ENCODE measurements at places on chromosomes 2 and 18.

GRCh38 chr18:66316701-66317100, 287.2 kb downstream of the CDH19 start:
- no peak for DNase-seq

- DNase-seq: peak; percentile 47
These were observed 40.4 kb downstream of the TMEM18 start for GRCh38 chr2:636641-637405.

DNA sequence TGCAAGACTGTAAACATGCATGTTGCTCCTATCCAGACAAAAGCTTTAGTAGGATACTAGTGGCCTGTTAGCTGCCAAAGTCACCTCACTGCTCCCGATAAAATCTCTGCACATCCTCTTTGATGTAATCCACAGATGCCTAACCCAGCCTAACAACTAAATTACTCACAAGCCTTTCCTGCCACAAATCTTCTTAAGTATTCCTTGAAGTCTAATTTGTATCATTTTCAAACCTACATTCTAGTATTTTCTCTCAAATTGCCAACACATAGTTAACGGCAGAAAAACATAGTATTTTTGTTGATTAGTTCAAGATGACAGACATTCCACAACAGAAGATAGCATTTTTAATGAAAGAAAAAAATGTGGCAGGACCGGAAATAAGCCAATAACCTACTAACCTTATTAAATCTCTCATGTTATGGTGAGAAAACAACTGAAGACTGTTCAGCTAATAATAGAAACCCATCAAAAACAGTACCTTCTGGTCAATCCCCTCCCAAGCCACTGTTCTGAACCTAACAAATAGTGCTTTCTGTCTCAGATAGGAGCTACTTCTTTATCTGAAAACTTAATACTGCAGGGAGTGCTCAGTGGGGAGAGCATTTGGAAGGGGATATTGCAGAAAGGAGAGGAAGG, at the start of gene MPP4:
MPP4 (minus strand) TSS at position 57 of the 639 bp plus-strand sequence. CDS start 4,690 bp downstream, outside the sequence.
- no peak for DNase-seq

GRCh38 chr2:143903172-143903856, 616.6 kb downstream of the ZEB2 start:
- no peak for DNase-seq

DNA sequence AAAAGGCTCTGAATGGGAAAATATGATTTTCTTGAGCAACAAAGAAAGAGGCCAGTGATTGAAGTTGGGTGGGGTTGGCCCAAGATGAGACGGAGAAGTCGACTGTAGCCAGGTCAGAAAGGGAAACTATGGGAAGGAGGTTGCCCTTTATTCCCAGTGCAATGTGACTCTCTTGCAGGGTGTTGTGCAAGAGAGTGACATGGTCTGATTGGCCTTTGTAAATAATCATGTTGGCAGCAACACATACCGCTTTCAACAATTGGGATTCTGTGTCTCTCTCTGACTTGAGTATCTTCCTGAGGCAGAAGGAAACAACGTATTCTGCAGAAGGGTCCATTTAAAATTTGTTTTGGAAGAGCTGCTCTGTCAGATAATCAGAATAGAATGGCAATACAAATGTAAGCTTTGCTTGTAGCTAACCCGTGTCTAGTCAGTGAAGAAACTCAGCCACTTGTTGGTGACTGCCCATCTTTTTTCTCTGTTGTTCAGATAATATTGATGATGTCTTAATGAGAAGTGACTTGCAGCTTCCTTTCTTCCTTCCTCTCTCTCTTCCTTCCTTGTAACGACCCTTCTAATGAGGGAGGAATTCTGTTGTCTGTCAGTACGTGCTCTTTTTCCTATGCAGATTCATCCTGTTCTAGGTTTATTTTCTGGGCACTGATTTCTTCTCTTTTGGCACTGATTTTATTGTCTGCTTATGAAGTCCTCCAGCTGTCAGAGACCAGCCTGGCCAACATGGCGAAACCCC, 311.0 kb upstream of the FAM98A start:
- no peak for DNase-seq

DNA sequence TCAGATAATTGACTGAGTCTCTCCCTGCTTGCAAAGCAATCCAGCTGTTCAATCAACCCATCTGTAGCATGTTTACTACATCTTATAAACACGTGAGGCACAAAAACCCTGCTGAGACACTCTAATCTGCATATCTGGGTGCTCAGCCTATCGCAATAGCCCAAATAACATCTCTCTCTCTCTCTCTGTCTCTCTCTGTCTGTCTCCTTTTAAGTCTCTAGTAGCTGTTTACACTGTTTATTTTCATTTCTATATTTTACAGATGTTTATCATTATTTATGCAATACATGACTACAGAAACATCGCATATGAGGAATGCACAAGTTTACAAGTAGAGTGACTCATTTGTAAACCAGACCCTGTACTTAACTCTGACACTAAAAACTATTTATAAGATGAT, 422.1 kb upstream of the DSEL start:
- DNase-seq: no peak

- no peak for DNase-seq
These were observed 94.1 kb upstream of the LDLRAD4 start for GRCh38 chr18:13124411-13124810.

- DNase-seq: no peak
These were observed 11.9 kb downstream of the TWIST2 start for GRCh38 chr2:238859636-238860347.

DNA sequence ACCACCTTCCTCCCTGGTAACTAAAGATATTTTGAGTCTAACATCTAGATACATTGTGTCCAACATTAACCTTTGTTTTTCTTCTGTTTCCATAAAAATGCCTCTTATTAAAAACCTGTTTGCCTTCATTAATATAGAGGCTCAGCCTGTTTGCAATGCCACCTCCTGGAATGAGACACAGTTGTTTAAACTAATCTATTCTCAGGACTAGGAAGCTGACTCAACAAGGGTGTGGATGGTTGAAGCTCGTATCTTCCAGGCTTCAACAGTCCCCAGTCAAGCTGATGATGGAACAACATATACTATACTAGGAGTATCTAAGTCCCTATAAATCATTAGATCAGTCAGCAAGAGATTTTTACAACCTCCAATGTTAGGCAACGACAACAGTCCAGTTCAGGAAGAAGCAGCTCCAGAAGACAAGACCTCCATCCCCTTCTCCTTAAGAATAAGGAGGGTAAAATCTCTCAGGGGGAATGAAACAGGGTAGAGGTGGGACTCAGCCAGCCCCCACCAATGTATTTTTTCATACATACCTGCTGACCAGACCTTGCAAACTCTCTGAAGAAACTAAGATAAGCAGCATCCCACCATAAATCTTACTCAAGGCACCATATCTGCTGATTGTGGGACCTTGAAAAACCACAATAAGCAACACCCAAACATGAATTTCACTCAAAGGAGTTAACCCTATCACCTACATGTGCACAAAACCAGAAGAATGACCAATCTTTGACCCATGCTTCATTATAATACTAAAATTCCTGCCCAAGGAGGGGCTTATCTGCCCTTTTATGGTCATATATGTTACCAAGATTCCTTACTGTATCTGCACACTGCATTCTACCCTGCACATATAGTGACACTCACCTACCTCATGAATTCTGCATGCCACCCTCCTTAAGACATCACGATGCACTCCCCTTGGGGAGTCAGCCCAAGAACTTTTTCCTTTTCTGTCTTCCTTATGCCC, 21.4 kb downstream of the ZNF24 start:
- DNase-seq: no peak

DNA sequence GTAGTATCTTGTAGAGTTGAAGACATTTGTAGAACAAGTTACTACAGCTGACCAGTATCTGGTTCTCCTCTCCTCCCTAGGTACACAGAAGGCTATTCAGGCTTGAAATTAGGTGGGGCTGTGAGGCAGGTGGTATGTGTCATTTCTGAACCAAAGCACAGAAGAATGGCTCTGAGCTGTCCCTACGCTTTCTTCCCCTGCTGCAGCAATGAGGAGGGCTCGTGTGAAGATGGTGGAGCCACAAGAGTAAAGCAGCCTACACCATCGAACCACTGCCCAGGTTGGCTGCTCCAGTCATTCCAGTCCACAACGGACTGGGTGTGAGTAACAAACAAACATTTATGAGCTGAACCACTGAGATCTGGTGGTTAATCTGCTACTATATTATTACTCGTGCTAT, 148.9 kb downstream of the DTNB start:
- no peak for DNase-seq

Measured in CD4-positive, alpha-beta T cell treated with Interleukin-4 for 4 hours (primary cell).